GOT3 (cell line): ENCODE measurements at places on chromosomes 3 and 15.

DNA sequence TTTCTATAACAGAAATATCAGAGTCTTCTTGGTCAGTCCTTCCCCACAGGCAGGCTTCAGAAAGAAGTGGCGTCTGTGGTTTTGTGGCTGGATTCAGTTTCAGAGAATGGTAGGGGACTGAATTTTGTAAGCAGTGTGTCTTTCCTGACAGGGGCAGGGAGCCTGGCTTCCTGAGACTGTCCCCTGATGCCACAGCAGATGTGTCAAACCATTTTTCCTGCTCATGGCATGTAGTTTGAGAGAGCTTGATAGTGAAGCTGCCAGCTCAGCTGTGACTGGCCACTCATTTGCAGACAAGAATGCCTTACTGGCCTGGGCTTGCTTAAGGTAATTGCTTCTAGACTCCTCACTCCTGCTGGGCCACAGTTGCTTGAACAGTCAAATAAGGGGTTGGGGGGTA lies 26.4 kb downstream of the LARS2 start:
- no peak for DNase-seq

GRCh38 chr15:24075420-24076089 lies 388.4 kb upstream of the NDN start:
- no peak for DNase-seq

GRCh38 chr3:115708540-115708939 lies 85.2 kb downstream of the GAP43 start:
- no peak for DNase-seq

GRCh38 chr3:32912046-32912445 lies 39.4 kb upstream of the CCR4 start:
- DNase-seq = no peak

DNA sequence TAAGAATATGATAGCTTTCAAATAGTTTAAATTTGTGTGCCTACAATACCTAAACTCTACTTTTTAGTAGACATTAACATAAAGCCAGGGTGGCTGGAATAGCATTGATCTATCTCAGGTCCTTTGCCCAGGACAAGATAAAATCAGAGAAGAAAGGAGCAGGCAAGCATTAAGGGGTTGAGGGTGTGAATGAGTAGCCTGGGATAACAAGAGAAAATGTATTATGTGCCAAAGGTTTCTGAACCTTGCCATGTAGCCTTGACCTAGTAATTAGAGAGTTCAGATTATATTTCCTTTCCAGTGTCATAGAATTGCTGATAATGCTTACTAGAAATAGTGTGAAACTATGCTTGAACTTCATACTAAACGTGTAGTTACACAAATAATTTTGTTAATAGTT lies 22.9 kb downstream of the ATP11B start:
- no peak for DNase-seq

GRCh38 chr15:86629409-86630356 lies 550.0 kb downstream of the AGBL1 start:
- DNase-seq = no peak

GRCh38 chr3:30766522-30766921 lies 127.9 kb downstream of the GADL1 start:
- DNase-seq = no peak

GRCh38 chr3:150248116-150248887 lies 159.8 kb upstream of the TSC22D2 start:
- no peak for DNase-seq

- DNase-seq = no peak
Measured at GRCh38 chr15:91110407-91110806, 10.3 kb downstream of the SV2B start.

- no peak for DNase-seq
Measured at GRCh38 chr15:31342381-31342780, 15.7 kb downstream of the KLF13 start.

- DNase-seq = no peak
Measured at GRCh38 chr3:163916596-163917560, 1161.4 kb downstream of the SI start.

GRCh38 chr3:56921573-56922453 lies 120.1 kb upstream of the ARHGEF3 start:
- no peak for DNase-seq

- no peak for DNase-seq
Measured at GRCh38 chr15:88647351-88648105, 8.7 kb downstream of the ISG20 start.

- no peak for DNase-seq
Measured at GRCh38 chr15:77064539-77065308, 6.2 kb downstream of the TSPAN3 start.
